ENCODE measurements at places on chromosomes 11 and 22. TPM values are rescaled to one million over a fixed set of nuclear protein-coding genes. Genes with fewer than 3 reads are reported as not detected.

Gene MS4A6E
- not detected for total RNA-seq

Gene OR2D2
- total RNA-seq, result not detected

Gene PIWIL4
- 4.5 TPM for total RNA-seq

Gene SLC5A1
- total RNA-seq, result 0.05 TPM

Gene BCO2
- 3.8 TPM for total RNA-seq

Gene FAM227A
- total RNA-seq, result 0.43 TPM

Gene STK33
- 6.1 TPM for total RNA-seq

Gene KDM4E
- total RNA-seq, result not detected

Gene RAG1
- 1.1 TPM for total RNA-seq

Gene POU2AF2
- not detected for total RNA-seq

Gene TEAD1
- 59.2 TPM for total RNA-seq

Gene MUC6
- not detected for total RNA-seq

Gene PTPN5
- total RNA-seq, result 0.93 TPM

Gene ARHGEF17
- 88.6 TPM for total RNA-seq

Gene FADD
- 19.4 TPM for total RNA-seq
